Endothelial cell (in vitro differentiated cells): ENCODE measurements at places on chromosomes 16 and 17.

DNA sequence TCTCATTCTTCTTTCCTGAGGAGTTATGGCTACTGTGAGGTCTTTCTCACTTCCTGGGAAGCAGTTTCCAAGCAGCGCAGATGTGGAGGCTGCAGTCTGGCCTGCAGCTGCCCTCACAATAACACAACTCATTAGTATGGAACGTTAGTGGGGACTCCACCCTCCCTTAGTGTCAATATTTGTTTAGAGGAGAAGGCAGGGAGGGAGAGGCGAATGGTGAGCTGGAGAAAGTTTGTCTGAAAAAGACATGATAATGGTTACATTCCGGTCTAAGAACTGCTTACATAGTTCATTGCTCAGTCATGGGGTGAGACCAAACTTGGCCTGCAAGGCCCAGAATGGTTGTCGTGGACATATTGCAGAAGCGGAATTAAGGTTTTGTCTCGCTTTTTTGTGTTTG, 170.2 kb downstream of the HS3ST3B1 start:
- no peak for DNase-seq

DNA sequence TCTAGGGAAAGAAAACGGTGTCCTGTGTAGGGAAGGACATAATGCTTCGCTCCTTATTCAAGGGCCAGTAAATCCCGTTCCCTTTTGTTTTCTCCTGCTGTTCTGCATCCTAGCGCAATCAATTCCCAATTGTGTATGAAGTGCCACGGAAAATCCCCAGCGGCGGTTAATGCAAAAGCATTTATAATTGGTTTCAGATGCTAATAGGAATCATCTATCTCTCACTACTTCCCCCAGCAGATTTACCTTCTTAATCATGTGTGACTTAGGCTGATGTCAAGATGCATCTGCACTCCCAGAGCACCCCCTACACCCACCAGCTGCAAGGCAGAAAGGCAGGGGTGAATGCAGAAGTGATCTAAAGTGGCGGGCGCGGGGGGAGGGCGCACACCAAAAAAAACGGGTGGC, 32.7 kb upstream of the SSTR2 start:
- no peak for DNase-seq

GRCh38 chr17:19755821-19756510, 7.9 kb upstream of the ALDH3A1 start:
- no peak for DNase-seq

DNA sequence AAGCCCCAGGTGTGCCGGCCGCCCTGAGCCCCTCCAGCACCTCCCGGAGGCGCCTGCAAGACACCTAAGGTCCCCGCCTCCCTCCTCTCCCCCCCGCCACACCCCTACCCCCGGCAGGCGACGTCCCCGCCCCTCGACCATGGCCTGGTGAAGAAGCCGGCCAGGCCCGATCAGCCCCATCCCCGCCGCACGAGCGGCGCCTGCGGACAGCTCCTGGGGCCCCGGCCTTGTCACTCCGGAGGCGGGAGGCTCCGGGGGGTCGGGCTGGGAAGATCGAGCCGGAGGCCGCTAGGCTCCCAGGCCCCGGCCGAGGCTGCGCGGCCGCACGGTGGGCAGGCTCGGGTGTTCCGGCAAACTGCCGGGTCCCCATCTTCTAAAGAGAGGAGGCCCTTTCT, 405 bp upstream of the ACE start:
- peak; percentile 51 for DNase-seq

DNA sequence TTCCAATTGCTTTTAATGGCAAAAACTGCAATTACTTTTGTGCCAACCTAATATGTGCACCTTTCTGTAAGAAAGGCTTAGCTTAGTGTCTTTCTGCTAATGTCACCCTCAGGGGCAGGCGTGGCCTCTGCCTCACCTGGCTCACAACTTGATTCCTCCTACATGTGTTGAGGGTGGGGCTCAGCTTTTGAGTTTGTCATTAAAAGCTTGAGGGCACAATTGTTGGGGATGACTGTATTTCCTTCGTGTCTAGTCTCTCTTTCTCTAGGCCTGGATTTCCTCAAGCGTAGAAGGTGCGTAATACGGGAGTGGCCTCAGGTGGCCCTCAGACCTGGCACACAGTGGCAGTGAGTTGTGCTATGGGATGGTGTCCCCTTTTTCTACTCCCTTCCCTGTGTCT, 94.4 kb downstream of the CLEC16A start:
- no peak for DNase-seq

- DNase-seq = no peak
Observed at GRCh38 chr16:17944345-17944744, 392.2 kb downstream of the NPIPA8 start.

- DNase-seq = no peak
Observed at GRCh38 chr17:45145035-45145389, 3.3 kb upstream of the HEXIM1 start.

DNA sequence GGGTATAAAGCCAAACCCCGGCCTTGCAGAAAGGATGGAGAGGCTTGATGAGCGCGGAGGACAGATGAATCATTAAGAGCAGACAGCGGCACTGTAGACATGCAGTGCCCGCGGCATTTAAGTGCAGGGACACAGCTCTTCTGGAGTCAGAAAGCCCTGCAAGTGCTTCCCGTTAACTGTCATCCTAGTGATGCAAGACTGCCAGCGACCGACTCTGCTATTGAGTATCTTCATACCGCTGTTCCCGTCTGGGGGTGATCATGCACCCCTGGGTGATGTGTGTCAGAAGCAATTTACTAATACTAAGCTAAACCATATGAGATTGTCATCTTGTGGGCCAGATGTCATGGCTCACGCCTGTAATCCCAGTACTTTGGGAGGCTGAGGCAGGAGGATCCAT, 101.0 kb downstream of the ABCC6 start:
- no peak for DNase-seq

DNA sequence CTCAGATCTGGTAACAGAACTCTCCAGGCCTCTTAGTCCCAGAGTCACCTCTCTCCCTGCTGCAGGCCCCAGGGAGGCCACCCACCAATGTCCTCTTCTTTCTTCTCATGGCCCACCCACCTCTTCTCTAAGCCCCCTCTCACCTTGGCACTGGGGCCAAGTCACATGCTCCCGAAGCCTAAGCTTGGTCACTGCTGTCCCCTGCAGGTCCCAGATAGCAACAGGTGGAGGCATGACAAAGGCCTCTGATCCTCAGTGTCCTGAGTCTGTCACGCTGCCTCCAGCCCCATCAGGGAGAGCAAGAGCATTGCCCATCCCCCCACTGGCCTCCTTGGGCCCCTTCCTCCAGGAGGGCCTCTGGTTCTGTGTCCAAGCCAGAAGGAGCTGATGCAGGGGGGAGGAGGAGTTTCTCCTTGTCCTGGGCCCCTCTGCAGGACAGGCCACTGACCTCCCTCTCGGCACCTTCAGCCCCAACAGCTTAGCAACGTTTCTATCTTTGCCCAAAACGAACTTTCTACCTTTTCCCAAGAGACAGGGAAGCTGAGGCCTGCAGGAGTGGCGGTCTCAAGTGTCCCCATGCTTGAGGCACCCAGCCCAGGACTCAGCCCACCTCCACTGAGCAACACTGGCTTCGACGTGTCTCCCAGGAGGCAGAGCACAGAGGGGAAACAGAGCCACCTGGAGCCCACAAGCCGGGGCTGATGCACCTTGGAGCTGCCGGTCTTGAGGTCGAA, 8.6 kb downstream of the P2RX1 start:
- DNase-seq = no peak

DNA sequence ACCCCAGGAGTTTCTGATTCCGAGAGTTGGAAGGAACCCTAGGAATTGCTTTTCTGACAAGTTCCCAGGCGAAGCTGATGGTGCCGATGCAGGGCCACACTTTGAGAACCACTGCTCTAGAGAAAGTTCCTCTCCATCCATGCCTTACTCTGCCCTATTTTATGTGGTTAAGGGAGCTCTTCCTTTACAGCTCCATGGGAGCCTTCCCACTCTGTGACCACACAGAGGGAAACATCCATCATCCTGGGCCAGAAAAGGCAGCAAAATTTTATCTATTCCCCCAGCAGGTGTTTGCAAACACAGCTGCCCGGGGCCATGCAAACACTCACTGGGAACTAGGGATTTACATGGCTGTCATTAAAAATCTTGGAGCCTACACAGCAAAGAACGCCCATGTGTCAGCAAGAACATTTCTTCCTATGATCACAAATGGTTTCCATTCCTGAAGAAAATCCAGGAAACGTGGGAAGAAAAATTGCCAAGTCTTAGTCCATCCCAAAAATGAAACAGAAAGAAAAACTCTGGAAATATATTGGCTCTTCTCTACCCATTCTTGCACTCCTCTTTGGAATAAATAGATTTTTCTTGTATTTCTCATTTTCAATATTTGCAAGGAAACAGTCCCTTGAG, 252.7 kb downstream of the PMP22 start:
- DNase-seq = no peak

- no peak for DNase-seq
Observed at GRCh38 chr17:70503449-70503848, 334.1 kb downstream of the KCNJ2 start.

- no peak for DNase-seq
Observed at GRCh38 chr17:62149961-62150360, 84.9 kb upstream of the MED13 start.

DNA sequence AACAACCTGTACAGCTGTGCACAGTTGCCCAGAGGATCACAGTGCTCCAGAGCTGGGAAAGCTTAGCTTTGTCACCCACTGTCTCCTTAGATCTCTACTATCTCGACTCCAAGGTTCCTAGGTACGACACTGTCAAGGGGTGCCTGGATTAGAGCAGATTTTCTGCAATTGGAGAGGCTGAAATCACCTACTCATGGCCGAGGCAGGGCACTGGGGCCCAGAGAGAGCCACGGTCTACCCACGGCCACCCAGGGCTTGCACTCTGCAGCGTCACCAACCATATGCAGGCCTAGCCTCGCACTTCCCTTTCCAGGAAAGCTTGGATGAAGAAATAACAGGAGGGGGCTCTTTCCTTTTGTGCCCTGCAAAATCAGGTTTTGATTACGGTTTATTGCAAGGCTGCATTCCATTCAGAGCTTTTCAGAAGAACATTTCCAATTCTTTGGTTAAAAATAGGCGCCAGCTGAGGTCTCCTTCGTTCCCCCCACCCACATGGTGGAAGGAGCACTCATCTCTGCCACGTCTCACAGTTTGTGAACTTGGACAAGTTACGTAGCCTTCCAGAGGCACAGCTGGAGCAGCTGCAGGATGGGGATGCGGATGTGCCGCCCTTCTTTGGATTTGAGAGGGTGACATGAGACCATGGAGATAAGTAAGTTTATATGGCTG, 80.0 kb downstream of the IRX5 start:
- DNase-seq = no peak

- peak; percentile 70 for DNase-seq
Observed at GRCh38 chr16:77211880-77212740, 12.9 kb downstream of the SYCE1L start.

DNA sequence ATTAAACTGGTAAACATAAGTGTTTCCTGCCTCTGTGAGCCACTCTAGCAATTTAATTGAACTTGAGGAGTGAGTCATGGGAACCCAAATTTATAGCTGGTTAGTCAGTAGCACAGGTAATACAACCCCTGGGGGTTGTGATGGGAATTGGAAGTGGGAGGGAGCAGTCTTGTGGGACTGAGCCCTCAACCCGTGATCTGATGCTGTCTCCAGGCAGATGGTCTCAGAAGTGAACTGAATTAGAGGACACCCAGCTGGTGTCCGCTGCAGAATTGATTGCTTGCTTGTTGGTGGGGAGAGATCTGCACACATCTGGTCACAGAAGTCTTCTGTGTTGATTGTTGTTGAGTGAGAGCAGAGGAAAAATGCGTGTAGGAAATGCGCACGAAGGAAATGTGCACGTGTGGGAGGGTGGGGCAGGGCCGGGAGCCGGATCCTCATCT, 7.7 kb upstream of the ST6GALNAC2 start:
- DNase-seq = no peak

DNA sequence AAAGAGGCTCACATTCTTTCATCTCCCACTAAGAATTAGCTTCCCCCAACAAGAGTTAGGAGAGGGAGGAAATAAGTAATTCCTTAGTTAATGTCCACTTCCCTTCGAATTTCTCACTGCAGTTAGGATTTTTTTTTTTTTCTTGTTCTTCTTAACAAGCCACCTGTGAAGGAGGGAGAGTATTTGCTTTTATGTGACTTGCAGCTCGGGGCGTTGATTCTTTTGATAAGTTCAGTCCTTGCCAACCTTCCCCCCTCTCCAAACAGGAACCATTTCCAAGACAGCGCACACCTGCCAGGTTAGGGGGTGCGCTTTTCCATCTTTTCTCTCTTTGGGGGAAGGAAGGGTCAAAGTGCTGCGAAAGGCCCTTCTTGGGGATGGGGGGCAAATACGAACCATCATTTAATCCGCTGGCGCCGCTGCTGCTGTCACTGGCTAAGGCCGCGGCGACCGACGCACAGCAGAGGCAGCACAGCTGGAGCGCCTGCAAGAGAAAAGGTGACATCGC, 758 bp downstream of the ADAMTS18 start:
- DNase-seq = no peak

GRCh38 chr16:996681-997080, 15.1 kb downstream of the SOX8 start:
- DNase-seq = no peak

DNA sequence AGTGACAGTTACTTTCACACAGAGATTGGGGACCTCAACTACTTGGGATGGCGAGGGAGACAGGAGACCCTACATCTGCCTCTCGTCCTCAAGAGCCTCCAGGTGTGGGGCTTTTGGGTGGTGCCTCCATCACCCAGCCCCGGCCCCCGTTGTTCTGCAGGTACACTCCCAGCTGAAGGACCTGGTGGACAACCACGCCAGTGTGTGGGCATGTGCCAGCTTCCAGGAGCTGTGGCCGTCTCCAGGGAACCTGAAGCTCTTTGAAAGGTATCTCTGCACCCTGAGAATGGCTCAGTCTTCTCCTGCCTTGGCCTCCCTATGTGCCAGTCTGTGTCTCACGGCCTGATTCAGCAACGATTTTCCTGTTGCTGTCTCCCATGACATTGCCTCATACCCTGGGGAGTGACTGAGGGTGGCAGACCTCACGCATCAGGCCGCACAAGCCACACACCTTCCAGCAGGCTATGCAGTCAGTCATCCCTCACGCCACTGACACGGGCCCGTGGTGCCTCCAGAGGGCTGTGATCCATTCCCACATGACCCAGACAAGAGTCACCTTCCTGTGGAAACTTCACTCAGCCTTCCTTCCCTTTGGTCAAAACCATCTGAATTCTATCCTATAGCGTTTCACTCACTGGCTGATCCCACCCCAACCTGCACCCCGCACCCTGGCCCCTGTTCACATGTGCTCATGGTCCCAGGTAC, 3.7 kb downstream of the CCNF start:
- DNase-seq = no peak

- DNase-seq = no peak
Observed at GRCh38 chr16:66401610-66402009, 25.5 kb upstream of the BEAN1 start.

- DNase-seq = no peak
Observed at GRCh38 chr17:34740565-34741520, 161.5 kb downstream of the TMEM132E start.

- DNase-seq = no peak
Observed at GRCh38 chr17:17790637-17791464, 45.9 kb downstream of the SREBF1 start.
